ENCODE measurements at places on chromosomes 11 and 22.

GRCh38 chr11:37504921-37505320 is 906.9 kb upstream of the RAG2 start:
- no peak for DNase-seq

GRCh38 chr11:124812876-124813275 is 12.7 kb upstream of the MSANTD2 start:
- DNase-seq, result no peak

GRCh38 chr11:115157247-115157646 is 347.0 kb downstream of the CADM1 start:
- DNase-seq, result no peak

DNA sequence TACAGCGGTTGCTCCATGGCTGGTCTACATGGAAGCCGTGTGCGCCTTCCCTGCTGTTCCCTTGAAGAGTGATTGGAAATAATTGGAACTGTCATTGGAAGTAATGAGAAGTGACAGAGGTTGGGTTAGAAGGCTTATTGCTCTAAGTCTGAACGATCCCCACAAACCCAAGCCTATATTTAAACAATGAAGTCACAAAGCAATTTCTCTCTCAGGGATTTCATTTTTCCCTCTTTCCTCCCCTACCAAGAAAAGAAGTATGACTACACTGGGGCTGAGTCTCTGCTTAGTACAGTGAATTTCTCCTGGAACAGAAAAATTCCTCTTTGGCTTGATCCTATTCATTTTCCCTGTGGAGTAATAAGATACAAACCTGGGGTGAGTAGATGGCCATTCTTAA is 7.8 kb downstream of the CLMP start:
- DNase-seq, result no peak
